Pons (tissue), 1 donor: ENCODE measurements at places on chromosomes 7 and 10.
A peak's percentile ranks its signal among the peaks of the same experiment; 100 is the strongest.

DNA sequence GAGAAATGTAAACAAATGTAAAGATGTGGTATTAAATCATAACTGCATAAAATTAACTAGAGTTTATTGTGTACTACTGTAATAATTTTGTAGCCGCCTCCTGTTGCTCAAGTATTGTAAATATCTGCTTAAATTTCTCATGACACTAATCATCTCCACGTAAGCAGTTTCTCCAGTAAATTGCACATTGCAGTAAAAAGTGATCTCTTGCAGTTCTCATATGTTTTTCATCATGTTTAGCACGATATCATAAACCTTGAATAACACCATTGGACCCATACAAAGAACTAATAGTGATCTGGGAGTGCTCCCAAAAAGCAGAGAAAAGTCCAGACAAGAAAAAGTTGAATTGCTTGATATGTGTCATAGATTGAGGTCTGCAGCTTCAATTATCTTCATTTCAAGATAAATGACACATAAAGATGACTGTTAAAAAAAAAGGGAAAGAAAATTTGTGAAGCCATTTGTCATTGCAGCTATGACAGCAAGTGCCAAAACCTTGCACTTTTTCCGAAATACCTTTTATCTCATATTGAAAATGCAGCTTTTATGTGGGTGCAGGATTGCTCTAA lies 15.3 kb downstream of the LIPA start:
- no peak for DNase-seq

GRCh38 chr10:17171141-17171641 lies 30.3 kb downstream of the TRDMT1 start:
- no peak for DNase-seq

GRCh38 chr10:67695555-67695954 lies 440 bp downstream of the CTNNA3 start:
- DNase-seq, result peak; percentile 9

- DNase-seq, result no peak
Measured at GRCh38 chr7:38628630-38629385, 2.4 kb downstream of the AMPH start.

GRCh38 chr7:19709249-19709578 lies 377 bp upstream of the POLR1F start:
- DNase-seq, result no peak

DNA sequence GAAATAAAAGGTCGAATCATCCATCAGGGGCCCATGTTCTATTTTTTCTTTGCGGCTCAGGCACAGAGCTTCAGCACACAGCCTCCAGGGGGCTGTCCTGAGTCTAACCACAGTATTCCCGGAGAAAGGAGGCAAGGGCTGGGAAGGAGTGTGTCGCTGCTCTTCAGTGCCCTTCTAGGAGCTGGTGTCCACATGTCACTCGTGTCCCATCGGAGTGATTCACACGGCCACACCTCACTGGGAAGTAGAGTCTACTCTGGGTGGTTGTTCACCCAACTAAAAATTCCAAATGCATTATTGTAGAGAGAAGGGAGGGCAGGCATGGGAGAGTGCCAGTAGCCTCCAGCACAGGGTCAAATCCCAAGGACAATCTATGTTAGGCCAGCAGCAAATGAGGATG lies 114.8 kb upstream of the LANCL2 start:
- DNase-seq, result no peak

DNA sequence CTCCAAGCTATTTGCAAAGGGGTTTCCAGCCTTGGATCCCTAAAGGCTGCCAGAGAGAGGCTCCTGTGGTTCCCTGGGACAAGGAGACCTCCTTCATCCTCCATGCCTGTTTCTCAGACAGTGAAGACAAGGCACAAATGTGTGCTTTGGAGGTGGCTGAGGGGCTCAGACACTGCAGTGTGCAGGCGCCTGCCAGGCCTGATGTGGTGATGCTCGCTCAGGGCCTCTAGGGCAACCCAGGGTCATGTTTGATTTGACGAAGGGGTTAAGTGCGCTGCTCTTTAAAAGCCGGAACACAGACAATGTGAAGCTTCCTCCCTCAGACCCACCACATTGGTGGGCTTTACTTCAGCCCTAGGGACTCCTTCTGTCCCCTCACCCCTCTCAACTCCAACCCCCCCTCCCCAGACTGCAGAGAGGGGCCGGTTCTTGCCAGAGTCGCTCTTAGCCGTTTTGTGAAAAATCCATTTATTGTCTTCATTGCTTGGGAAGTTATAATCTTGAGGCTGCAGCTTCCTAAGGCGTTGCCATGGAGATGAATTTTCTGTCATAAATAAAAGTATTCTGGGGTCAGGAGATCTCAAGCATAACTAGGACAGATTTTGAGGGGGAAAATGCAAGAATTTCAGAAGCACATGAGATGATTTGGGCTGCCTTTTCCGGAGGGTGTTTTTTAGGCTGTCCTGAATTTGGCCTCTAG lies 35.8 kb downstream of the PDGFA start:
- DNase-seq, result no peak

GRCh38 chr7:121084748-121085336 lies 96.3 kb downstream of the CPED1 start:
- no peak for DNase-seq

DNA sequence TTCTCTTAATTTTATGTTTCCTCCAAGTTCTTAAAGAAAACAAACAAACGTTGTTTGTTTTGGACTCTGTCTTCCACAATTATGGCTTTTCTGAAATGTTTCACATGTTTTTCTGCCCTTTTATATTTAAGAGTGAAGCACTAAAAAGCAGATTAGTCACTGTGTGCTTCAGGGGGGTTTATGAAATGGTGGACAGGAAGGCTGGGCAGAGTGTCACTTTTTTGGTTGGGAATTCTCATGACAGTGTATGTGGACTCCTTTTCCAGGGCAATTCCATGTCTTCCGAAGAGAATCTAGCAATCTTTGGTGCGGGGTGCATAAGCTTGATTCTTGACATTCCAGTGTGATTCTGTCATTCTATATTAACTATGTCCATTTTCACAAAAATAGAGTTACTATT lies 669.4 kb downstream of the PARD3 start:
- no peak for DNase-seq

GRCh38 chr10:101840102-101840684 lies 3.4 kb downstream of the KCNIP2 start:
- peak; percentile 62 for DNase-seq

GRCh38 chr10:28722065-28722803 lies 44.9 kb downstream of the BAMBI start:
- peak; percentile 37 for DNase-seq

DNA sequence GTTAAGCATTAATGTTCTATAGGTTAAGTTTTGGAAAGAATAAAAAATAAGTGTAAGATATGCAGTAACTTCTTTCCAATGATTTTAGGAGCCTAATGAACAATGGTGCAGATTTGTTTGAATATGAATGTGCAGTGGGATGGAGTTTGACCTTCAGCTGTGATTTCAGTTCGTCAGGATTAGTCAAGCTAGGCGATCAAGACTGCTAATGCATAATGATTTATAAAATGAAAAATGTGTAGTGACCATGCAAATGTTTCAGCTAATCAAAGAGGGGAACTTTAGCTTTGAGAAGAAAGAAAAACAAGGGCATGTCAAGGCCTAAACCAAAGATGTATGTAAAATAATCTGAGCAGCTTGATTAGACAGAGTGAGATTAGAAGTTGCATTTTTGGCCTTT lies 208.5 kb downstream of the FOXP2 start:
- no peak for DNase-seq

DNA sequence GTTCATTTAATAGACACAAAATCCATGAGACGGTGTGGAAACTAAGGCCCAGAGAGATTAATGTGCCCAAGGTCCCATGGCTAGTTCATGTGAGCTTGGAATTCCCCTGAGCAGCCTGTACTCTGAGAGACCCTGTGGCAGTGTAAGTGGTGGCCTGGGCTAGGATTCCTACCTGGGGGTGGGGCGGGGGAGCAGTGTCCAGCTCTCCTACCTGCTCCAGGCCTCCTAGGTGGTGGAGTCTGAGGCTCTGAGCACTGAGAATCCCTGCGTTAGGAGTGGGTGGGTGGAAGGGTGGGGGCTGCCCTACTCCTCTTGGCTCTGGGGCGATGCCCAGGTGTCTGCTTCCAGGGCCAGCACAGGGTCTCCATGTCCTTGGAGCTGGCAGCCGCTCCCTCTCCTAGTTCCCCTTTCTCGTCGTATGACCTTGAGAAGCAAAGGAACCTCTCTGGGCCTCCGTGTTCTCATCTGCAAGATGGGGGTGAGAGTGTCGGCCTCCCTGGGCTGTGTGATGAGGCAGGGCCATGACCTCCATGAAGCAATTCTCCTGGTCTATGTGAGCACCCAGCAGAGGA lies 2.5 kb downstream of the SNCG start:
- no peak for DNase-seq

GRCh38 chr7:138355254-138355653 lies 104.8 kb upstream of the TRIM24 start:
- no peak for DNase-seq

GRCh38 chr7:138008588-138009349 lies 6.9 kb upstream of the CREB3L2 start:
- DNase-seq, result peak; percentile 95

DNA sequence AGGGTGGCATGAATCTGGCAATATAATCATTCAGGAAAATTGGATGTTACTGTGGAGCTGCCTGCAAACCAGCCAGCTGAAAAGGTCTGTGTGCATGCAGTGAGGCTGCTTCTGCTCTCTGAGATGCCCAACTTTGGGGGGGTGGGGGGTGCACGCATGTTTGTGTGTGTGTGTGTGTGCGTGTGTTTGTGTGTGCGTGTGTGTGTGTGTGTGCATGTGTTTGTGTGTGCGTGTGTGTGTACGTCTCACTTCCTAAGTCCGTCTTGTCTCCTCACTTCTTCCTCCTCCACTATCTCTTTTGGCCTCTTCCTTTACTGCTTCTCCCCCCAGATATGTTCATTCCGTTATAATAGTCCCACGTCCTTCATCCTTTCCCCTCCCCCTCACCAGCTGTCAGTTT lies 102.9 kb upstream of the MACROH2A2 start:
- DNase-seq, result no peak

GRCh38 chr7:82183634-82184033 lies 259.9 kb downstream of the CACNA2D1 start:
- no peak for DNase-seq

DNA sequence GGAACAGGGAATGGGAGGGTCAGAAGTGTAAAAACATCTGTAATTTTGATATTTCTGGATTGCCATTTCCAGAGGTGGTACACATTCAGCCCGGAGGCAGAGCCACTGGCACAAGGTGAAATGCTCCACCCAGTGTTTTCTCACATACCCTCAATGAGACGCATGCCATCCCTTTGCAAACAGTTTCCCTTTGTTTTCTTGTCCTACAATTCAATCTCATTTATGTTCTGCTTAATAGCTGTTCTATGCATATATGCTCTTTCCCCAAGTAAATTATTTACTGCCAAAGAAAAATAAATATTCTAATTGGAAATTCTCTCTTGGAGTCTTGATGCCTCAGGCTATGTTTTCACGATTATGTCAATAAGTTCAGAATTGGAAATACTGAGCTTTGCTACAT lies 369.7 kb upstream of the AKR1E2 start:
- no peak for DNase-seq

- DNase-seq, result no peak
Measured at GRCh38 chr10:22708772-22709171, 5.6 kb downstream of the PIP4K2A start.

DNA sequence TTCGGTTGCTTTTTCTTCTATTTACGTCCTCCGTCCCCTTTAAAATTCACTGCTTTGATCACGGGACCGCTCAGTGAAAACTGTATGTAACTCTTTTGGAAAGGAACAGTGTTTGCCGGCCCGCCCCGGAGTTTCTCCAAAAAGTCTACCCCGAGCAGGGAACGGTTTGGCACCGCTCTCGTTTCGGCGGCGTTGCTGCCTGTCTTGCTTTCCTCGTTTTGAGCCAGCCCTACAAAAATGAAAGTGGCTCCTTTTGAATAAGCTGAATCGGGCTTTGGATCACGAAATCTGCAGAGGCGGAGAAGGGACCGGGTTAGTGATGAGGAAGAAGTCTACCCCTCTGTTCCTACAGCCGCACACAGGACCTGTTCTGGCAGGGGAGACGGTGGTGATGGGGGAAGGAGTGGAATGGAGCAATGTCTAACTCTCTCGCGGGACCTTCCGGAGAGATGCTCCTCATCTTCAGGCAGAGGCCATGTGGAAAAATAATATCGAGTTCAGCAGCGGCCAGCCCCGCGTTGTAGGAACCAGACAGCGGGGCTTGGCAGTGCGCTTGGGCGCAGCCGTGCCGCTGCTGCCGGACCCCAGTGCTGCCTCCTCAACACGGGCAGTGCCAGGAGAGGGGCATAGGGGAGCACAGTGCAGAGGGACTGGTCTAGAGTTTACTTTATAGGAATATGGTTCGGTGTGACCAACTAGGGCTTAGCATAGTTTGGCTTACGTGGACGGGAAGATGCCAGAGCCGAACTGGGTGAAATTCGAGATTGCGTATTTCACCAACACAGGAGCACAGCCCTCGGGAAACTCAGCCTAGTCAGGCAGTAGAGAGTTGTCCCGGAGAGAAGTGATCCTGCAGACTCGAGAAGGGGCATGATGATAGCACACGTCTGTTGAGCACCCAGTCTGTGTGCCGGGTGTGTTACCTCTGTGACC lies 1.4 kb downstream of the HTRA1 start:
- DNase-seq, result no peak

GRCh38 chr7:4650433-4651047 lies 31.6 kb upstream of the FOXK1 start:
- DNase-seq, result peak; percentile 30

GRCh38 chr10:70940834-70941568 lies 52.6 kb upstream of the PCBD1 start:
- no peak for DNase-seq

GRCh38 chr10:13449296-13449695 lies 79.5 kb downstream of the BEND7 start:
- no peak for DNase-seq

GRCh38 chr10:71773221-71773971 lies at the start of gene VSIR:
Gene VSIR, minus strand, starts transcription at chr10:71773520. Its CDS starts 81 bp downstream, at chr10:71773439.
- DNase-seq, result peak; percentile 65

- DNase-seq, result no peak
Measured at GRCh38 chr10:72107325-72108003, 19.1 kb upstream of the SPOCK2 start.

DNA sequence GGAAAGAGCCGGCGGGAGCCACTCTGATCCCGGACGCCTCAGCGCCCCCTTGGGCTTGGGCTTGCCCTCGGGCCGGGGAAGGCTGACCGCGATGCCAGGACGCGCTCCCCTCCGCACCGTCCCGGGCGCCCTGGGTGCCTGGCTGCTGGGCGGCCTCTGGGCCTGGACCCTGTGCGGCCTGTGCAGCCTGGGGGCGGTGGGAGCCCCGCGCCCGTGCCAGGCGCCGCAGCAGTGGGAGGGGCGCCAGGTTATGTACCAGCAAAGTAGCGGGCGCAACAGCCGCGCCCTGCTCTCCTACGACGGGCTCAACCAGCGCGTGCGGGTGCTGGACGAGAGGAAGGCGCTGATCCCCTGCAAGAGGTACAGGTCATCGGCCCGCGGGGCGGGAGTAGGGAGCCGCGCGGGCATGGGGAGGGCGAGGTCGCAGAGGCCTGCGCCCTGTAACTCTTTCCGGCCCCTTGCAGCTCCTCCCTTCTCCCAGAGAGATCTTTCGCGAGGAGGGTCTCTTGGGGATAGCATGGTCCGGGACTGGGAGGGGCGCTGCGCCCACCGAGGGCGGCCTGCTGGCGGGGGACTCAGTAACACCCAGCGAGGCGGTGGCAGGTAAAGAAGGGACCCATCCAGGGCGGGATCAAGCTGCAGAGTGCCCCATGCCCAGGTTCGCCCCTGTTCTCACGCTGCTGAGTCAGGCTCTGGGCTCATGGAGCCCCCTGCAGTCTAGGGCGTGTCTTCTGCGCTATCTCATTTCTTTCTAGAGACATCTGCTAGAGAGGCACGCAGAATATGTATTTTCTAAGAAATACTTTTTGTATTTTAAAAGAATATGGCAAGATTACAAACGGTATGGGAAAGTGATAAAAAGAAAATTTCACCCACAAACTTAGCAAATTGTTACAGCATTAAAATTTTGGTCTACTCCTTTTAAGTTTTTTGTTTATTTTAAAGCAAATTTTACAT lies 687 bp downstream of the EPDR1 start:
- no peak for DNase-seq
